ENCODE measurements at places on chromosomes 12 and 14.

GRCh38 chr14:101824339-101824727 lies 62.8 kb downstream of the PPP2R5C start:
- no peak for DNase-seq

GRCh38 chr14:99394602-99395156 lies 86.0 kb downstream of the SETD3 start:
- no peak for DNase-seq

- no peak for DNase-seq
Measured at GRCh38 chr12:109130297-109131153, 14.1 kb downstream of the ACACB start.

GRCh38 chr12:52713960-52714886 lies 10.9 kb upstream of the KRT77 start:
- DNase-seq, result no peak

Data from DMS153 (cell line).